ENCODE measurements at places on chromosomes 6 and 20.

GRCh38 chr6:113820761-113821160 is 36.4 kb upstream of the MARCKS start:
- no peak for DNase-seq

DNA sequence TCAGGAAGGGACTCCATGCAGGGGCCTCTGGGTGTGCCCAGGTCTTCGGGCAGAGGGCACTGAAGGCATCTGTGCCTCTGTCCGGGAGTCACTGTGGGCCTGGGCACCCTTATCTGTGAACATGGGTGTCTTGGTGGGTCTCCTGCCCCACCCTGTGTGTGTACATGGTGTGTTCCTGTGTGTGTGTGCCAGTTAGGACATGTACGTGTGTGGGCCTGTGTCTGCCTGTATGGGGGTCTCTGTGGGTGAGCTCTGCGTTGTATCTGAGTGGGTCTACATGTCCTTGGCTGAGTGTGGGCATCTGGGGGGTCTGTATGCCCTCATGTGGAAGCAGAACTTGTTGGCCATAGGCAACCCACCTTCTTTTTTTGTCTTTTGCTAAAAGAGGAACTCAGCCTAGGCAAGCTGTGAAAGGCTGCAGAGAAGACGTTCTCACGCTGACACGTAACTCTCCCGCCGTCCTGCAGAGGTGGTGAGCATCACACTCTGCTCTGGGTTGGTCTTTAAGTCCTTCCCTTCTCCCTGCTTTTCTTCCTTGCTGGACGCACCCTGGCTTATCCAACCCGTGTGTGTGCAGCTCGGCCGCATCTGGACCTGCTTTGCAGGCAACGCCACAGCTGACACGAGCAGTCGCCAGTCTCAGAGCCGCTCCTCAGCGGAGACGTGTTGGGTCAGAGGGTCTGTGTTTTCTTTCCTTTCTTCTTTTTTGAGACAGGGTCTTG is 532 bp upstream of the NPBWR2 start:
- DNase-seq = peak; percentile 40

DNA sequence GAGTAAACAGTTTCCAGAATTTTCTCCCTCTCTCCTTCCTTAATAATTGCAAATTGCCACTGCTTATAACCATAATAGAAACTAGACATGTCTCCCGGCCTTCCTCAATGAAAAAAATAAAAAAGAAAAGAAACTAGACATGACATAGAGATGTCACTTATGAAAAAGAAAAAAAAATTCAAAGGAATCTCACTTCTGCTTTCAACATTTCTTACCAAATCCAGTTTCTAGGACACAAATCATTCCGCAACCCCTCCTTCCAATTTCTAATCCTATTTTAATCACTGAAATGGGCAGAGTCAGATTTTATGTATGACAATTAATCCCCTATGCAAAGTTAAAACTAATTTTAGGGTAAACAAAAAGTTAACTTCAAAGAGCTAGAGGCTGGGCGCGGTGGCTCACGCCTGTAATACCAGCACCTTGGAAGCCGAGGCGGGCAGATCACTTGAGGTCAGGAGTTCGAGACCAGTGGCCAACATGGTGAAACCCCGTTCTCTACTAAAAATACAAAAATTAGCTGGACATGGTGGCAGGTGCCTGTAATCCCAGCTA is 40.1 kb upstream of the EEF1A1 start:
- DNase-seq = no peak

- DNase-seq = peak; percentile 100
Observed at GRCh38 chr6:37648465-37649330, 49.0 kb downstream of the MDGA1 start.

GRCh38 chr6:107789361-107789760 is 34.8 kb downstream of the SCML4 start:
- peak; percentile 19 for DNase-seq

DNA sequence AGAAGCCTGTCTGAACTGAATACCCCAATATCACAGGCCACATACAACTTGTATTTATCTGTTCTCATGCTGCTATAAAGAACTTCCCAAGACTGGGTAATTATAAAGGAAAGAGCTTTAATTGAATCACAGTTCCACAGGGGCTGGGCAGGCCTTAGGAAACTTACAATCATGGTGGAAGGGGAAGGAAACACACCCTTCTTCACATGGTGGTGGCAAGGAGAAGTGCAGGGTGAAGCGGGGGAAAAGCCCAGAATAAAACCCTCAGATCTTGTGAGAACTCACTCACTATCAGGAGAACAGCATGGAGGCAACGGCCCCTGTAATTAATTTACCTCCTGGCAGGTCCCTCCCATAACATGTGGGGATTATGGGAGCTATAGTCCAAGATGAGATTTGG is 50.3 kb upstream of the FNDC1 start:
- DNase-seq = no peak

GRCh38 chr20:50376888-50377459 is 133.2 kb upstream of the PTPN1 start:
- no peak for DNase-seq

- no peak for DNase-seq
Observed at GRCh38 chr6:87822011-87822410, 120.0 kb upstream of the AKIRIN2 start.

- no peak for DNase-seq
Observed at GRCh38 chr6:32387589-32388340, 16.1 kb upstream of the TSBP1 start.

DNA sequence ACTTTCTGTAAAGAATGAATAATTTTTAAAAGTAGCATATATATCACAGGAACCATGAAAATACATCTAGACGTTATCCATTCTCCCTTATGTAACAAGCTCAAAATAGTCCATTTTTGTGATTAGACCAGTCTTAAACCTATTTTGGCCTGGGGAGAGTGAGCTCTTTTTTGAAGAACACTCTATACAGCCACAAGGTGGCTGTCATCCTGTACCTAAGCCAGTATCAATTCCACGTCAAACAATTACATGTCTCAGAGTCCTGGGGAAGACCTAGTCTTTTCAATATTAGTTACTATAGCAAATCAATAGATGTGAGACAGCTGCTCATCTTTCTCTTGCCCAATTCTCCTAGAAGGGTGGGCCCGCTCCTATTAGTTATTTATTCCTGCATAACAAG is 28.4 kb downstream of the FBXO5 start:
- DNase-seq = no peak

- DNase-seq = no peak
Observed at GRCh38 chr20:58241766-58242465, 13.5 kb upstream of the ANKRD60 start.

DNA sequence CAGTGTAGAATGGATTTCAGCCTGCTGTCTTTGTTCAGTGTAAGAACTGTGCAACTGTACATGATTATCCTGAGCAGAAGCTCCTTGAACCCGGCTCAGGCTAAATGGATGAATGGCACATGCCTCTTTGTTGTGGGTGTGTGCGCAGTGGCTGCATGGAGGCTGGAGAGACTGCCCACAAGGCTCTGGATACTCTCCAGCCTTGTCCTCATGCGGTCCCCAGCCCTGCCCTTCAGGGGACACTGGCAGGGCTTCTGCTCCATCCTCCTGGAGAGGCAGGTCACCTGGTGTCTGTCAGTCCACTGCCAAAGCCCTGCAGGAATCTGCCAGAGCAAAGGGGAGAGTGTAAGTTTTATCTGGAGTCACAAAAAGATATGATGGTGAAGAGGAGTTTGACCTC is 241.7 kb upstream of the EXOC2 start:
- DNase-seq = no peak

- peak; percentile 33 for DNase-seq
Observed at GRCh38 chr6:13304580-13305260, 23.6 kb downstream of the TBC1D7 start.

DNA sequence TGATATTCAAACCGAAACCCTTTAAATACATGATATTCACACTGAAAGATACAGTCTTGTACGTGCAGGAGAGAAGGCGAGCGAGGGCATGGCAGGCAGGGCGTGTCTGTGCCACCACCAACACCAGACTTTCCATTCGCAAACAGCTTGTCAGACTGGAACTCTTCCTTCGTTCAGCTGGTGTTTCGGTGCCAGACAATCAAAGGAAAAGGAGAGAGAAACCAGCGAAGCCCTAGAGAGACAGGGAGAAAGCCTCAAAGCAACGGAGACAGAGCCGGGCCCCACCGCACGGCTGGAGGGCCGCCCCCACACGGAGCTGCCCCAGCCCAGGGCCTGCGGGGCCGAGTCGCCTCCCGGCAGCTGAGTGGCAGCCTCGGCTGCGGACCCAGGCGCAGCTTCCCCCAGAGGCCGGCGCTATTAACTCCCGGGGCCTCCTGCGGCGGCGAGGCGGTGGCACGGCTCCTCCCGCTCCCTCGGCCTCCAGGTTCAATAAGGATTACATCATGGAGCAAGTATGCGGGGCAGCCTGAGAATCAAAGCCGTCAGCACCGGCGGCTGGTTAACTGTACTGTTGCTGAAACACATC is 32.1 kb upstream of the NR2E1 start:
- DNase-seq = peak; percentile 91

- DNase-seq = no peak
Observed at GRCh38 chr20:45052698-45053429, 48.1 kb downstream of the KCNS1 start.

DNA sequence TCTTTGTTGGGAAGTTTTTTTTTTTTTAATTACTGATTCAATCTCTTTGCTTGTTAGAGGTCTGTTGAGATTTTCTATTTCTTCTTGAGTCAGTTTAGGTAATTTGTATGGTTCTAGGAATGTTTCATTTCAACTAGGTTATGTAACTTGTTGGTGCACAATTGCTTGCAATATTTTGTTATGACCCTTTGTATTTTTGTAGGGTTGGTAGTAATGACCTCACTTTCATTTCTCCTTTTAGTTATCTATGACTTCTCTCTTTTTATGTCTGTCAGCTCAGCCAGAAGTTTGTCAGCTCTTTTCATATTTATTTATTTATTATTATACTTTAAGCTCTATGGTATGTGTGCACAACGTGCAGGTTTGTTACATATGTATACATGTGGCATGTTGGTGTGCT is 51.1 kb upstream of the SLC24A3 start:
- no peak for DNase-seq

GRCh38 chr6:149319422-149319821 is 1.9 kb downstream of the TAB2 start:
- DNase-seq = no peak

DNA sequence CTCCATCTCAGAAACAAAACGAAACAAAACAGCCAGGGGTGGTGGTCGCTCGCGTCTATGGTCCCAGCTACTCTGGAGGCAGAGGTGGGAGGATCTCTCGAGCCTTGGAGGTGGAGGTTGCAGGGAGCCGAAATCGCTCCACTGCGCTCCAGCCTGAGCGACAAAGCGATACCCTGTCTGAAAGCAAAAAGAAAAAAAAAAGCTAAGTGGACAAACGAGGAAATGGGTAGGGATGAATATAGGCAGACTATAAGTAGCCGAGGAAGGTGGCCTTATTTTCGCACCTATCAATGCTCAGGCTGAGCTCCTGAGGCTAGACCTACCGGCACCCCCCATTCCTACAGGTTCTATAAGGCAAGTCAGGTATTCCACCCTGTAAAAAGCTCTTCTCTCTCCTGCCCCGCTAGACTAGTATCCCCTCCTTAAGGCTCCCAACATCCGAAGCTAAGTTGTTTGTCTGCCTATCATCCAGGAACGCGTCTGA is 650 bp upstream of the CASP8AP2 start:
- no peak for DNase-seq

GRCh38 chr6:3527651-3527977 is 70.8 kb upstream of the SLC22A23 start:
- no peak for DNase-seq

GRCh38 chr6:23842760-23843159 is 283.3 kb upstream of the NRSN1 start:
- DNase-seq = no peak

- DNase-seq = no peak
Observed at GRCh38 chr6:36350082-36350481, 13.4 kb upstream of the BNIP5 start.

DNA sequence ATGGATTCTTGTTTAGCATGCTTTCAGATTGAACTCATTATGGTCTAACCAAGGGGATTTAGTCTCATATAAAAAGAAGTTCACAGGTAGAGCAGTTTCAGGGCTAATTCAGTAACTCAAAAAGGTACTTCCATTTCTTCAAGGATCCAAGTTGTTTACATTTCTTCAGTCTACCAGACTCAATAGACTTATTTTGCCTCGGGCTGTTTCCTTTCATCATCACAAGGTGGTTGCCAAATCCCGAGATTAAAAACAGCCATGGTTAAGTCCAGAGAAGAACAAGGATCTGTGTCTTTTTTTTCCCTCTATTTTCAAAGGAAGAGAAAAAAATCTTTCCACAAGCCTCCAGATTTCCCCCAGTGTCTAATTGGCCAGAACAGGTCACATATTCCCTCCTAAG is 69.8 kb upstream of the SNX9 start:
- no peak for DNase-seq

GRCh38 chr6:70957284-70957617 is 391 bp upstream of the B3GAT2 start:
- no peak for DNase-seq

DNA sequence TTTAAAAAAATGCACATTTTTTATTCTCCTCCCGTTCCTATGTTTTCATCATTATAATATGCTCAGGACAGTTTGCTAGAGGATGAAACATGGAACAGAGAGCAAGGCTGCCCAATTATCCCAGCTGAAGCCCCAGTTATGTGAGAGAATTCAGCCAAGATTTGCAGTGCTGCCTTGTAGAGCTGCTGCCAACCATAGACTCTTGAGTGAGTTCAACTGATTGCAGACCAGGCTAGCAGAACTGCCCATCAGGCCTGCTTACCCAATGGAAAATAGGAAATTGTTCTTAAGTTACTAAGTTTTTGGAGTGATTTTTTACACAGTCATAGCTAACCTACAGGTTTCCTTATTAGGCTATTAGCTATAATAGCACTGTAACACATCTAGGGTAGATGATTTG is 128.7 kb upstream of the VGLL2 start:
- DNase-seq = no peak

DNA sequence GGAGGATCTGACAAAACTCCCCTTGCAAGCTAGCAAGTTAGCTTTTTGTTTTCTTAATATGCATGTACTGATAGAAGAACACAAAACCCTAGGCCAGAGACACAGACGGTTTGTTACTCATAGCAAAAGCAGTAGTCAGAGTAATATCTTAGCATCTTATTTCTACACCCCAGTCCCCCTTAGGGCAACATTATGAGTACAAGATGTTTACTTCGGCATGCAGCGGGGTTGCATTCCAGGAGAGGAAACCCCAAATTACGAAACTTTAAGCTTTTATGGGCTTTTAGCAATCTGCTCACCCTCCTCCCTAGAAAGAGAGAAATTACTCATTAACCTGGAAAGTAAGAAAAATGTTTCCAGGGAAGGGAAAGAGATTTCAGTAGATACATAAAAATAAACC is 1286.9 kb downstream of the EPHA7 start:
- no peak for DNase-seq

GRCh38 chr20:1622450-1622849 is 2.6 kb upstream of the SIRPB1 start:
- DNase-seq = no peak

- no peak for DNase-seq
Observed at GRCh38 chr20:1945660-1946059, 48.2 kb downstream of the PDYN start.

- no peak for DNase-seq
Observed at GRCh38 chr6:86683132-86683908, 254.0 kb upstream of the HTR1E start.

GRCh38 chr20:4949833-4950178 is 51.5 kb downstream of the SLC23A2 start:
- DNase-seq = no peak

- DNase-seq = no peak
Observed at GRCh38 chr6:44076356-44077213, 50.7 kb downstream of the MRPL14 start.

GRCh38 chr20:20017844-20018185 is 653 bp downstream of the NAA20 start:
- DNase-seq = no peak

GRCh38 chr20:24106150-24106800 is 117.7 kb upstream of the GGTLC1 start:
- DNase-seq = no peak

- DNase-seq = no peak
Observed at GRCh38 chr20:37804584-37805566, 98.1 kb upstream of the VSTM2L start.

Measured in H1 (cell line).